Forelimb muscle (tissue), 1 donor: ENCODE measurements at places on chromosomes 2 and 18. TPM values are rescaled to one million over a fixed set of nuclear protein-coding genes. Genes with fewer than 3 reads are reported as not detected.

Gene CSRNP3
- polyA plus RNA-seq = 9.4 TPM

DNA sequence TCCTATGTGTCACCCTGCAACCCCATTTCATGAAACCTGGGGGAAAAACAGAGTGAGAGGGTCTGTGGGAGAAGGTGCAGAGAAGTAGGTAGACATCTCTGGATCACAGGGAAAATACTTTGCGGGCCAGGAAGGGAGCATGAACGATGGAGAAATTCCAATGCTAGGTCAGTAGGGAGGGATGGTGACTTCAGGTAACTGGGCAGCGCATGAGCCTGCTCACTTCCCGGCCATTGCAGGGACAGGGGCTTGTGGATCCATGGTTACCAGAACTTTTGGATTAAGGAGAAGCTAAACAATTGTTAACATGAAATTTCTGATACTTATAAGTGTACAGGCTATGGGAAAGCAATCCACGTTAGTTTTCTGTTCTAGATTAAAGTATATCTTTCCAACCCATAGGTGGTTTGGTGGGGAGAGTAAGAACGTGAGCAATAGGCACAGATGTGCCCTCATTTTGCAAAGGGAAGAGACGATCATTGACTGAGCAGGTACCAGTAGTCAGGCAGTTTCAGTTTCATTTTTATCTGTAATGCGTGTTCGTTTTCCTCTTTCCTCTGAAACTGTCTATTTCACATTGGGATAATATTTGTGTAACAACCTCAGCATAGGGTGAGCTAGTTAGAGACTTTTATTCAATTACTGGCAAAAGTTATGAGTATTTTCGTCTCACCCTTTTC is 65.0 kb downstream of the NYAP2 start:
- no peak for DNase-seq

DNA sequence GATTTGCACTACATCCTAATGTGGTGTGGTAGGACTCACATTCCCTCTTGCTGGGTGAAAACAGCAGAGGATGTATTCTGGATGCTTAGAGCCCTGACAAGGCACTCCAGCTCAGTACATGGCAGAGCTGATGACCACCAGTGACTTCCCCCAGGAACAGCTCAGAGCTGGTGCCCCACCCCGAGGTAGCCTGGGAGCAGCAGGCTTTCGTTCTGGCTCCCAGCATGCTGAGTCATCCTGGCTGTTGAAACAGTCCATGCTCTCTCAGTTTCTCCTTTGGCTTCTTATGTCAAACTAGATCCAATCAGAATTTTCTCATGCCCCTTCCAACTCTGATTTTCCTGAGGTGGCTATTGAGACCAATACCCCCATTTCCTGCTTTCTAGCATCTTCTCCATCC is 438.2 kb downstream of the NBAS start:
- no peak for DNase-seq

Gene IL1RN
- polyA plus RNA-seq = 0.49 TPM

GRCh38 chr2:237590272-237591140 is at the start of gene RAB17:
TSS of gene RAB17 (minus strand) at chr2:237590734. CDS start at chr2:237586154, 4,580 bp downstream.
- DNase-seq = no peak

DNA sequence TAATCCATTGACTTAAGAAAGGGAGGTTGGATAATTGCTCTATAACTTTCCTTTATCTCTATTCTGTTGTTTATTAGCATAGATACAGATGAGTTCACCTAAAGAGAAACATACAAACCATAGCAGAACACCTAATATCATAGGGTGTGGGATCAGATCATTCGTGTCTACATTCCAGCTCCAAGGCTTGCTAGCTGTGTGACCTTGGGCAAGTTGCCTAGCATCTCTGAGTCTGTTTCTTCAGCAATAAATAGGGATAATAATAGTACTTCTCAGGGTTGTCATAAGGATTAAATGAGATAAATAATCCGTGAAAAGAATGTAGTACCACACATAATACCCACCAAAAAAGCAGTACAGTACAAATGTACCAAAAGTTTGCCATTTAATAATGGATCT is 126.2 kb downstream of the PLB1 start:
- no peak for DNase-seq

GRCh38 chr2:189150033-189150432 is 29.5 kb downstream of the COL5A2 start:
- no peak for DNase-seq

DNA sequence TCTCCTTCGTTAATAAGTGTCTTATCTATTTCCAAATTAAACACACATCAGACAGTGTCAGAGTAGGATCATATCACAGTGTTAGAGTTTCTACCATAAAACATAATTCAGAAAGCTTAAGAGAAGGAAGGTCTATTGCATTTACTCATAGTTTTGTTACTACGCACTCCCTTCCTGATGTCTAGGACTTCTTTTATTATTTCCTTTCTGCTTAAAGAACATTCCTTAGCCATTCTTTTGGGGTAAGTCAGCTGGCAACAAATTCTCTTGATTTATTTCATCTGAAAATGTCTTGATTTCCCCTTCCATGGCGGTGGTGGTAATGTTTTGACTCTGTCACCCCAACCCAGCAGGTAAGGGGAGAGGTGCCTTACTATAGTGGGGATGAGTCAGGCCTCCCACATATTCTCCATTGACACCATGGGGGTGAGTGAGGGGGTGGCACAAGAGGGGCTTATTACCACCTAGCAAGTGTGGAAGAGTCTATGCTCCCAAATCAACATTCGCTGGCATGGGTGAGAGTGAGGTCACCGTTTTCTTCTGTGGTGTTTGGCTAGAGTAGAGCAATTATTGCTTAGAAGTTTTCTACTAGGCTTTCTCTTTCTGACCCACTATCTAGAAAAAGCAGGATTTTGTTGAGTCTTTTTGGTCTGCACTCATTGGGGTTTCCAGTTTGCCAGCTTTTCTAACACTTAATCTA is 29.9 kb downstream of the ABCB11 start:
- no peak for DNase-seq

Gene CNTNAP5
- 0.03 TPM for polyA plus RNA-seq
